Activated CD4-positive, alpha-beta T cell treated with anti-CD3 and anti-CD28 coated beads, Interleukin-2, amount 50 U/mL, for 4 hours (primary cell): ENCODE measurements at places on chromosomes 16 and 17.

GRCh38 chr17:36136036-36136435, 32.4 kb downstream of the CCL4 start:
- DNase-seq: no peak

DNA sequence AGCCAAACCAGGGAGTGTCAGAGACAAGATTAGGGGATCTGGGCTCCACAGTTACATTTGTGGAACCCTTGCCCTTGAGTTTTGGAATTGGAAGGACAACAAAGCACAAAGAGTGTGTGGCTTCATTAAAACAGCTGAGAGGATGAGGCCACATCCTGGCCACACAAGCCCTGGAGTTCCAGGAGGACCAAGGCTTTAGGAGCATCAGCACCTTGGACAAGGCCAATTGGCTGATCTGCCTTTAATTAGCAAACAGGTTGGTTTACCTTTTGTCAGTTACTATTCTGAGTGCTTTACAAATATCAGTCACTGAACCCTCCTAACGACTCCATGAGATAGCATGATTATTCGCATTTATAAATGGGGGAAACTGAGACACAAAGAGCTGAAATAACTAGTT, 54.7 kb downstream of the SLC6A2 start:
- DNase-seq: no peak

DNA sequence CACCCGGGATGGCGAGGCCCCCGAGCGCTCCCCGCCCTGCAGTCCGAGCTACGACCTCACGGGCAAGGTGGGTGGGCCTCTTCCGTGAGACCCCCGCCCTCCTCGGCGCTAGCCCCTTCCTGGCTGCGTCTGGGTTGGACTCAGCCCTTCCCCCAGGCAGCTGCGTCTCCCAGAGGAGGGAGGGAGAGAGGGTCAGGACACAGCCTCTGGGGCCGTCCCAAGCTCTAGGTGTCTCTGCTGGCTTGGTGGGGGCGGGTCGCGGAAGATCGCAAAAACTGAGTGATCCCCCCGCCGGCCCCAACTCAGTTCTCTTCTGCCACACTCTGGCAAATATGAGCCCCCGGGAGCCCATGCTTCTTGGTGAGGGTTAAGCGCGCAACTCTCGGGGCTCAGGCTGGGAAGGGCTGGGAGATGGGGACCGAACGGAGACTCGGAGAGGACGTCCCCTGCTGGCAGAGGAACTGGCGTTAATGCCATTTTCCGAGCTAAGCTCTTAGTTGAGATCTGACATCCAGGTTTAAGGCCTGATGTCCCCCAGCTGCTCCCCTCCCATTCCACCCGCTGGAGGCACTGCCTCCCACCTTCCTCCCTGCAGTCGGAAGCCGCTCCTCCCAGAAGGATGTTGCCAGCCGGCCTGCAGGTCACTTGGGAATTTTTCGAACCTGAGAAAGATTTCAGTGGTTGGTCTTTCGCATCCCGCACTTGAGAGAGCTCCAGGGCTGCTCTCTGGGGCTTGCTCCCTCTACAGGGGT, 419 bp downstream of the RAB37 start:
- peak; percentile 41 for DNase-seq

DNA sequence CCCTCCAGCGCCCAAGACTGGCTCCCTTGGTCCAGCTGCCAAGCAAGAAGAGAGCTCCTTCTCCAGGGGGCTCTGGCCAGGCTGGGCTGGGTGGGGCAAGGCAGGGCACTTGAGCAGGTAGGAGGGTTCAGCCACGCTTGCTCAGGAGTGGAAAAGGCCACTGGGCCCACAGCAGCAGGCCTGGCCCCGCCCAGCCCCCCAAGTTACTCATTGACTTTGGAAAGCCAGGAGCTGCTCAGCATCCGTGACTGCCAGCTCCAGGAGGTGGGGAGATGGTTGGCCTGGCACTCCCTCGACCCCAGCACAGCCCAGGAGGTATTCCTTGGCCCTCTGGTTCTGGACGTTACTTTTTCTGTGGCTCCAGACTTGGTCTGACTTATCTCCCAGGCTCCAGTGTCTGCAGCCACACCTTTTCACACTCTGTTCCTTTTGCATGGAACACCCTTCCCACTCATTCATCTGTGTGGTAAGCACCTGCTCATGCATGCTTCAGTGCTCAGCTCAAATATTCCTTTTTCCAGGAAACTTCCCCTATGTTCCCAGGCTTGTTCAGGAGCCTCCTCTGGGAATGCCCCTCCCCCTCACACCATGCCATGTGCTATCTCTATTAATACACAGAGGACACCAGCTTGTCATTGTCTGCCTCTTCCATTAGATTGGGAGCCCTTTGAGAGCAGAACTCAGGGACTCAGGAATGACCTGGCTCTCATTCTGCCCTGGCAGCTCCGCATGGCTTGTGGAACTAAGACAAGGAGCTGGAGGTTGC, at the start of gene CDH16:
Gene CDH16 (minus strand): TSS at position 83 of the 766 bp plus-strand sequence. CDS start 820 bp downstream, outside the sequence.
- DNase-seq: no peak

- DNase-seq: no peak
Measured at GRCh38 chr16:79310710-79311109, 289.8 kb downstream of the MAF start.

DNA sequence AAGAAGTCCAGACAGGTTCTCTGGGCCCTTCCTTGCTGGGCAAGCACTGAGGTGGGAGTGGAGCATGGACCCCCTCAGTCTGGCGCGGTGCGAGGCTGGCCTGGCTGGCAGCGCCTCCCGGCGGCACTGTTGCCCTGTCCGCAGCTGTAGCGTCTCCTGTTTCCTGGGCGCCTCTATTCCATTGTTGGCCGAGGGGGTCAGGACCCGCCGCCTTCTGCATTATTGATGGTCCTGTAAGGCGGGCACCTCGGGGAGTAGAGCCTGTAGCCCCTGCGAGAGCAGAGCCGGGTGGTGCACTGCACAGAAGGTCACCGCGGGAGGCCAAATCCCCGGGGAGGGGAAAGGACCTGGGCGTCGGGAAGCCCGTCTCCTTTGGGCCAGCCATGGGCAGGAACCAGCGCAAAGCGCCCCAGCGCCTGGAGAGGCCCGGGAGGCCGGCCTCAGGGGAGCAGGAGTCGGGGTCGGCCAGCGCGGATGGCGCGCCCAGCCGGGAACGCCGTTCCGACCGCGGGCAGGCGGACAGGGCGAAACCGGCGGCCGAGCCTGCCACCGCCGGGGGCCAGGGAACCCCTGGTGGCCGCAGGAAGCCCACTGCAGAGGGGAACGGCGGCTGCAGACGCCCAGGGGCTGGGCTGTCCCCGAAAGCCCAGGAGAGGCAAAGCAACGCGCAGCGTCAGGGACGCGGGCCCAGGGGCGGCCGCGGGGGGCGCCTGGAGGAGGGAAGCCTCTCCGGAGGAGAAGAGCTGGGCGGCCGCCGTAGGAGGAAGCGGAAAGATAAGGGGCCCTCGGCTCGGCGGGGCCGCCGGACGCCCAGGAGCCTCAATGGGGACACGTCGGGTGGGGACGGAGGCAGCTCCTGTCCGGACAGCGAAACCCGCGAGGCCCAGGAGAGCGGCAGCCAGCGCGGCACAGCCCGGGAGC, at the start of gene MYO15B:
Gene MYO15B (plus strand): TSS at position 126 of the 921 bp plus-strand sequence. CDS start 258 bp downstream, at position 384.
- DNase-seq: peak; percentile 46

DNA sequence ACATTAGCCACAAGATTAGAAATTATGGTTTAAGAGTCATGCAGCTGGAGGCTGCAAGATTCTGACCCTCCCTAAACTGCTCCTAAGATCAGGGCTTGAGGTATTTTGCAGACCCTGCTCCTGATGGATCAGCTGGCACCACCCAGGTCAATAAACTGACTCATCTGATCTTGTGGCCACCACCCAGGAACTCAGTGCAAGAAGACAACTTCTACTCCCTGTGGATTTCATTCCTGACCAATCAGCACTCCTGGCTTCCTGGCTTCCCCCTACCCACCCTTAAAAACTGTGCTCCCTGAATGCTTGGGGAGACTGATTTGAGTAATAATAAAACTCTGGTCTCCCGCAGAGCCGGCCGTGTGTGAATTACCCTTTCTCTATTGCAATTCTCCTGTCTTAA, 25.0 kb upstream of the MILR1 start:
- DNase-seq: no peak

DNA sequence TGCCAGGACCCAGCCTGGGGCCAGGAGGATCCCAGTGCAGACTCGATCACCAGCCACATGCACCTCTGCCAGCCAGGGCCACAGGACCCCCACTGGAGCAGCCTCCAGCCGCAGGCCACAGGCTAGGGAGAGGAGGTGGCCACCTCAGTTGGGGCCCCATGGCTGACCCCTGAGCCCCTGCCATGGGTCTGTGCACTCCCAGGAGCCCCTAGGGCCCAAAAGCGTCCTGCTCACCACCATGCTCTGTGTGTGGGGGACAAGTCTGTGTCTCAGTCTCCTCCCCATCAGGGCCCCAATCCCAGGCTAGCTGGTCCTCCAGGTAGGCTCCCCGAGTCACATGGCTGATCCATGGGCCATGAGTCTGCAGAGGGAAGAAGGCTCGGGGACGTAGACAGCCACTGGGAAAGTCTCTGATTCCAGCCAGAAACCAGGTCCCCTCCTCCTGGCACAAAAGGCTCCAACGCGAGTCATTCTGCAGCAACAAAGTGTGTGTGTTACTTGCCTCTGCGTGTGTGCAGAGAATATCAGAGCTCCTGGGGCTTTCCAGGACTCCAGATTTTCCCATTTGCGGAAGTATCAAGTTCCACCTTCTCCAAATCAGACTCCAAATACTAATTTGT, 6.1 kb upstream of the PRSS8 start:
- no peak for DNase-seq

- DNase-seq: no peak
Measured at GRCh38 chr17:3896108-3896967, 3.5 kb upstream of the CAMKK1 start.
